K562 (cell line): ENCODE measurements at places on chromosomes 5 and 9. TPM values are rescaled to one million over a fixed set of nuclear protein-coding genes. Genes with fewer than 3 reads are reported as not detected.

DNA sequence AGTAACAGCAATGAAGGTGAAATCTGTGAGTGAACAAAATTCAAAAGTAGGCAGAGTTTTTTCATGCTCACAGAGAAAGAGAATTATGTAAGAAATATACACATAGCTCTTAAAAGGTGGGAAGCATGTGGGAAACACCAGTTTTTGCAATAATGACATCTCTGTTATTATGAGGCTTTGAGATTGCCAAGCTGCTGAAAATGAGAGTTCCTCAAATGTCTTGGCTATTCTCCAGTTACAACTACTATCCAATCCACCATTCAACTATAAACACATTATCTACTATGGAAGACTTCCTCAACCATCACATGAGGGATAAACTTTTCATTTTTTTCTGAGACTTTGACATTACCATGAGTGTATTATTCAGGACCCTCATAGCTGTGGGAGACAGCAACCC, 420.8 kb upstream of the ACTBL2 start:
- DNase-seq = no peak

- peak; percentile 45 for DNase-seq
Measured at GRCh38 chr5:52989025-52989780, at the start of gene ITGA2. ITGA2 (plus strand) TSS chr5:52989352; CDS start chr5:52989469, 117 bp downstream.

DNA sequence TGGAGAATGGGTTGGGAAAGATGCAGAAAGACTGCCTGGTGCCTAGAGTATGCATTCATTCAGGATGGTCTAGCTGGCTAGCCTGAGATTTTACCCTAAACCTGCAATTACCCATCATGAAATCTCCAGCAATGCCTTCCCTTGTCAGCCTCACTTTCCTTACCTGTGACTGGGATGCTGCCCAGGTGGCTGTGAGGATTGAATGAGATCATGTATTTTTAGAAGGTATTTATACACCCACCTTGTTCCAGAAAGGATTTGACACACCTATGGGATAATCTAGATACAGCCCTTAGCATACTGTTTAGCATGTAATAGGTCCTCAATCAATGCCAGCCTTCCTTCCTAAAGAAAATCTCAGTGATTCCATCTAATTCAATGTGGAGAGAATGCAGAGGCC, 561.4 kb downstream of the CDK5RAP2 start:
- no peak for DNase-seq

GRCh38 chr5:158283397-158283796, 424.5 kb upstream of the CLINT1 start:
- DNase-seq = no peak

ZNF474 gene
- 0.13 and 0.21 TPM in 2 replicates for polyA plus RNA-seq

TYRP1 gene
- polyA plus RNA-seq = not detected in 2 replicates

GPR150 gene
- polyA plus RNA-seq = not detected in 2 replicates

CEP120 gene
- polyA plus RNA-seq = 9.1 and 10.1 TPM in 2 replicates
